Activated T-cell treated with anti-CD3 and anti-CD28 coated beads for 48 hours (primary cell): ENCODE measurements at places on chromosomes 2 and 18.

DNA sequence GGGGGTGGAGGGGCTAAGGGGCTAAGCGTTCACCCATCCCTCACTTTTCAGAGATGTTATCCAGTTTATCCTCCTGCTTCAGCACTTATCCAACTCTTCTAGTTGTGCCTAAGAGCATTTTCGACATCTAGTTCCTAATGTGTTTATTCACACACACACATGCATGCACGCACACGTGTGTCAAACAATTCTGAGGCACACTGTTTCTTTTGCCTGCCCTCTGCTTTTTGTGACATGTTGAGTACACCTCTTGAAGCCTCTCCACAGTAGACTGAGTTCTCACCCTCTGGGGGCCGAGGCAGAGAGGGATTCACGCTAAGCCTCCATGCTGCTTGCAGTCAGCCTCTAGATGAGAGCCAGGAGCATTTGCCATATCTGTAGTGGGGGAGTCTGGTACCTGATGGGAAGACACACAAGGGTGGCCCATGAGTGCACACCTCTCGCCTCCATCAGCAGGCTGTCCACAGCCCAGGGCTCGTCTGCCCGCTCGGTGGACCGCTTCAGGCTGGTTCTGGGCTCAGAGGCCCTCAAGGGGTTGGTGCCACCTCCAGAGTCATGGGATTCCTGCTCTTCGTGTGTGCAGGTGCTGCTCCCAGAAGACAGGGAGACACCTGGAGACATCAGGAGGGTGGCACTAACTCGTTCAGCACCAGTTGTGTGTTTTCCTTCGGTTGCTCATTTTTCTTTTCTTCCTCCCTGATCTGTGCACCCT lies 11.9 kb downstream of the TWIST2 start:
- DNase-seq = no peak

- no peak for DNase-seq
These were observed 124.1 kb downstream of the ANKRD30BL start for GRCh38 chr2:132037527-132038178.

DNA sequence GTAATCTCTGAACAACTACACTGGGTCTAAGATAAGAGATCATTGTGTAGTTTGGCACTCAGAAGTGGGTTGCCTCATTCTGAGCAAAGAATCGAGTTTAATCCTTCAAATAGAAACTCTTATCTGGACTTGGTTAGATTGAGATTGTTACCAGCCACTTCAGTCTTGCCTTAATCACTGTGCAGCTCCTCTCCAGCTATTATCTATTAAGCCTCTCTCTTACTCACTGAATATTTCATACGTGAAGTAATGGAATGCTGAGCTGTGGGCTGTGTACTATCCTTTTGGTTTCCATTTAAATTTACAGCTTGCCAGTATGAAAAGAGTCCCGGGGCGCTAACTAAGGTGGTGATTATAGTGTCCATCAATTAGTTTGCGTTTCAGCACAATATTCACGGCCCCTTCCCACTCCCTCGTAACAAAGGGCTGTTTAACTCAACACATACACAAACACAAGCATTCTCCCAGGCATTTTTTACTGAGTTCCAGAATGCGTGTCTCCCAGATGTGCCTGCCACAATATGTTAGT lies 65.7 kb upstream of the NCKAP5 start:
- DNase-seq = no peak

GRCh38 chr2:173280853-173281252 lies 73.8 kb upstream of the CDCA7 start:
- DNase-seq = no peak

DNA sequence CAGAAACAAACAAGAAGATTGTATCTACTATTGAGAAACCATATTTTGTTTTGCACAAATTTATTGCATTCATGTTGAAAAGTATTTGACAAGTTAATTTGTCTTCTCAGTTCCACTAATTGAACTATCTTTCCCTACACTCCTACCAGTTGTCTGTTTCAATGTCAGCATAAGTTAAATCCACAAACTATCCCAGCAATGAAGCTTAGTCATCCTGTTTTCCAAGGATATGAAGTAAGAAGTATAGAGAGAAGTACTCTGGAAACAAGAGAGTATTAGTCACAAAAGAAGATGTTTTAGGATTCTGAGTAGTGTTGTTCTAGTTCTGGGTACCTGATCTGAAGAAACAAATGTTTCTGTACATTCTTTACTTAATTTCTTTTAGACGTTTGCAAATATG lies 261.6 kb upstream of the ZNF804A start:
- no peak for DNase-seq

DNA sequence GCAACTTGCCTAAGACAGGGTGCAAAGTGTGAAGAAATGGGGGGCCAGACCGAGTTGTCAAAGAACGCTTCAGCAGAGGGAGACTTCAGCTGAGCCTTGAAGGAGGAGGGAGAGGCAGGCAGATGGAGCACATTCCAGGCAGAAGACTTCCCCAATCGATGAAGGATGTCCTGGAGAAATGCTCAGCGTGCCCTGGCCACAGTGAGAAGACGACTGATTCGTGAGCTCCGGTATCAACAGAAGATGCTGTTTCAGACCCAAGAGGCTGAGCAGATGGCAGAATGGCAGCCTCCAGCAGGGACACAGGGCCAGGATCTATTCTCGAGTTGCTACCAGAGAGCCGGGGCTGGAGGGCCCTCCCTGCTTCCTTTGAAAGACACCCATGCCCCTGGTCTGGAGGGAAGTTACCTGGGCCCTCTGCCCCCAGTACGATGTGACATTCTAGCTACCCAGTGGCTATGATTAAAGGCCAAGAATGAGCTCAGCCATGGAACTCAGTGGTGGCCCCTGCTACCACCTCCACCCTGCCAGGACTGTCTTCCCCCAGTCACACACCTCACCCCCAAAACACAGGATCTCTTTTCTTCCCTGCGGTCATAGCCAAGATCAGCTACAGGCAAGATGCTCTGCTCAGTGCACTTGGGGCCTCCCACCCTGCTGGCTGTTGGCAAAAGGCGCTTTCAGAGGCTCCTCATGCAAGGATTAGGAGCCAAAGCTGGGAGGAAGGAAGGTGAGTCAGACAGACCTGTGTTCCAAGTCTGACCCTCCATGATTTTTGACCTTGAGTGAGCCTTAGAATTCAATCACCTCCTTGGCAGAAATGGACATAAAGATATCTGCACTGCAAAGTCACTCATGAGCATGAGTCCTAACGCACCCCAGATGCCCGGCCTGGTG lies 84.3 kb downstream of the TFCP2L1 start:
- no peak for DNase-seq

DNA sequence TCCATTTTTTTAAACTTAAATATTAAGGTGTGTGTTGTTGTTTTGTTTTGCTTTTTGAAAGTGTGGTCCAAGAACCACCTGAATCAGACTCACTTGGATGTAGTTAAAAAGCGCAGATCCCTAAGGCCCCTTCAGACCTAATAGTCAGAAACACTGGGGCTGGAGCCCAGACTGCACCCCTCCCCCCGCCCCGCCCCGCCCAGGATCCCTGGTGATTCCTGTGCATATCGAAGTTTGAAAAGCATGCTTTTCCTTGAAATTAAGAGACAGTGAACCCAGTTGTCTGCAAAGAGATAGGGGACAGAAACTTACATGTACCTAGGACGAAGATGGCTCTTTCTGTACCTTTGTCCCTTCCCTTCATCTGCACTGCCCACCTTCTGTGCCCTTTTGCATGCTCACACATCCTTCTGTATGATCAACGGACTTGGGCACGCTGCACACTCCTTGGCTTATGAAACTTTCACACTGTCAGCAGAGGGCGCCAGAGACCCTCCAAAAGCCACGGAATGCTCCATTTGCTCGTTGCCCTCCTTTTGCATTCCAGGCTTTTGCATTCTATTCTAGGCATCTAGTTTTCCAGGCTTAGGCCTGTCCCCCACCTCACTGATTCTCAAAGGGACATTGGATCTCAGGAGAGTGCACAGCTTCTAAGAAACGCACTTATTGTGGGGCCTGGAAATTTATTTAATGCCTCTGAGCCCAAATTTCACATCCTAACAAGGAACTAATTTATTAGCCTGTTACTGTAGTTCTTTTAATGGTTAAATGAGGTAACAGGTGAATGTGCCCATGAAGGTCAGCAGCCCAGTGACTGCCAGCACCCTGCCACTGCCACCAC lies 32.8 kb upstream of the SLC14A1 start:
- peak; percentile 60 for DNase-seq
